ENCODE measurements at places on chromosomes 6 and 20.
A peak's percentile ranks its signal among the peaks of the same experiment; 100 is the strongest.

- no peak for DNase-seq
Observed at GRCh38 chr6:153357391-153357790, 226.3 kb upstream of the RGS17 start.

DNA sequence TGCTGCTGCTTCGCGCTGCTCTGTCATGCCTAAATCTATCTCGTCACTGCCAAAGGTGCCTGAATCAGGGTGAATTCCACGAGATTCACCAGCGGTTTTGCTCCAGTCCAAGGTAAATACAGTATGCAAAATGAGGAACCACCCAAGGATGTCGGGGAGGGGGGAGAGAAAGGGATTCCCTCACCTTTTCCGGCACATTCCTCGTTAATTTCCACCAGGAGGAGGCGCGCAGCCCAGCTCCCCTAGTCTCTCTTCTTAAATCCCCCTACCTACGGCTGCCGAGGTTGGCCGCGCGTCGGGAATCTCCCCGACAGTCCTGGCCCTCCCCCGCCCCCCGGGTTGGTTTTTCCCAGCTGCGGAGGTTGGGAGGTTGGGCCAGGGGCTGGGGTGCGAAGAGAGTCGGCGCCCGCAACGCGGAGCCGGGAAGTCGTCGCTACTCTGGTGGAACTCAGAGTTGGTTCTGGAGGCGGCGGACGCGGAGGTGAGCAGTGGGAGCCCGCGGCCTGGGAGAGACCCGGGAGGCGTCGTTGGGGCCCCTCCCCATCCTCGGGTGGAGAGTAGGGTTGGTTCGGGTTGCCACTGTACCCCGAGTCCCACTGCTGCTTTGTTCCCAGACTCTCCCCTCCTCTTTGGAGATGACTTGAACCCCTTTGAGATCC, at the start of gene TPBG:
Gene TPBG, plus strand, starts transcription at position 390 of the 659 bp plus-strand sequence. CDS start 1,145 bp downstream, outside the sequence.
- peak; percentile 9 for DNase-seq

DNA sequence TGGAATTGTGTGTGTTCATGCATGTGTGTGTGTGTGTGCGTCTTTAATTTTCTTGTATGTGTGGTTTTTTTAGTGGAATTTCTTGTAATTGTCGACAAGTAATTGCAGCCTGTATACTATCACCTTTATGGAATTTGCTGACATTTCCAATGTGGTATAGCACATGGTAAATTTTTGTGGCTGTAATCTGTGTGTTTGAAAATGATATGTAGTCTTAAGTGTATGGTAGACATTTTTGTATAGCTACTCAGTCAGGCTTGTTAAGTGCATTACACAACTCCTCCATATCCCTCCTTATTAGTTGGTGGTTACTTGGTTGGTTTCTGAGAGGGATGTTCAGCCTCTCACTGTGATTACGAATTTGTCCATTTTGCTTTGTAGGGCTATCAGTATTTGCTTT, 384.5 kb upstream of the HSF2 start:
- no peak for DNase-seq

GRCh38 chr6:119986934-119987549, 637.5 kb upstream of the MAN1A1 start:
- no peak for DNase-seq

- no peak for DNase-seq
Observed at GRCh38 chr6:11961923-11962322, 50.2 kb upstream of the HIVEP1 start.

DNA sequence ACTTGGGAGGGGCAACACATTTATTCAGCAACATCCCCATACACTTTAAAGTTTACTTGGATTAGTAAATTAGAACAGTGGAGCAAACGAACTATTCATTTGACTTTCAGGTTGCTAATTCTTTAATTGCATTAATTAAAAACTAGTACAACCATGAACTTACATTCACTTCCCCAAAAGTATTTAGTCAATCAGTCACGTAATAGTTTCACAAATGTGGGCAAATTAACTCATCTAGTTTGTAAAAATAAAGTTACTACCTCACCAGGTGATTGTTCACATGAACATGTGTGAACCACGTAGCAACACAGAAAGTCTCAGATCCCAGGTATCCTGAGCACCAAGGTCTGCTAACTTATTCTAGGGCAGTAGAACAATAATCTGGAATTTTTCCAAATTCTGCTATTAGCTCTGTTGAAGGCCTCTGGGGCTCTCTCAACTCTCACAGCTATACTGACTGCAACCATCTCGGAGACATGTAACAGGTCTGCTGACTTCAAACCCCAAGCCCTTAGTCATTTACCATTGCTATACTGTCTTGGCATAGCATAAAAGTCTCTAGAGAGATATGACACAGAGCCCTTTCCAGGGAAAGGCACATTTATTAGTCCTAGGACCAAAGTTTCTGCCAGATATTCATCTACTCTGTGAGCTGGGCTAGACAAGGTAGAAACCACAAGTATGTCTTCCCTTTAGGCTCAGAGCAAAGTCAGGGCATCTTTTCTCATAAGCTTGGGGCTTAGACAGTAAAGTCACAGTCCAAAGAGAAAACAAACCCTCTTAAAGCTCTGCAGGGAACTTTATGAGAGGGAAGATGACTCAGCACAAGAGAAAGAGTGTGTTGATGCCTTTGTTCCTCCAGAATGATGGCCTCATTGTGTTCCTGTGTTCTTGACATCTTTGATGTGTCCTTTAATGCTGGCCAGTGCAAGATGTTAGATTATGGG, 50.9 kb upstream of the CCDC28A start:
- DNase-seq: no peak

DNA sequence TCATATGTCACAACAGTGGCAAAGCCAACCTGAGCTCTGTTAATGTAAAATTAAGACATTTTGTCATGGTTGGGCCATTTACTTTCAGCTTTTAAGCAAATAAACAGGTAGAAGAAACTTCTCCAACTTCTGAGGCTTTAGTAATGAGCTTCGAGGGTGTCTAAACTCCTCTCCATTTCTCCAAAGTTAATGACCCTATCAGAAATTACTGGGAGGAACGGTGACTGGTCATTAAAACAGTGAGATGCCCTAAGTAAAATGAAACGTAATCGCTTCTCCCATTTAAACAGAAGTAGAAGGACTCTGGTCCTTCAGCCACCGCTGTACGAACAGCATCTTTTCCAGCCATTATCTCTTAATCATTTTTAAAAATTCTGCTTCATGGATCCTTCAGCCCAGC, 986.9 kb upstream of the MANEA start:
- no peak for DNase-seq

GRCh38 chr20:20333866-20334265, 34.0 kb upstream of the INSM1 start:
- DNase-seq: no peak

DNA sequence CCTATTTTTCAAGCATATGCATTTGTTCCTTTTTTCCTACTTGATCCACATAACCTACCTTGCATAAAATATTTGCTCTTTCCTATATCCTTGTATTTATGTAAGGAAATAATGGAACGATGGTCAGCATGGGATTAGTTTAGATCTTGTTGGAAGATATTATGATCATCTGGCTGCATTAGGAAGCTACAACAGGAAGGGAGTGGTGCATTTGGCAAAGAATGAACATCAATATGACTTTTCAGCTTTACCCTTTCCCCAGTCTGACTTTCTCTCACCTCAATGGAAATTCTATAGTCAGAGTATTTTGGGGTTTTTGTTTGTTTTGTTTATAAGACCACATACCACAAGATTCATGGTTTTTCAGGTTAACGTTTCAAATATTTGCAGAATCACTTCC, 66.0 kb downstream of the HS3ST5 start:
- DNase-seq: no peak

- no peak for DNase-seq
Observed at GRCh38 chr6:104689551-104690205, 170.0 kb downstream of the HACE1 start.

- peak; percentile 68 for DNase-seq
Observed at GRCh38 chr6:154733183-154733625, at the start of gene SCAF8. SCAF8 (plus strand) TSS chr6:154733416; CDS start chr6:154733901, 485 bp downstream.

GRCh38 chr20:50980851-50981713, 22.5 kb downstream of the MOCS3 start:
- DNase-seq: no peak

GRCh38 chr6:147177286-147177685, 26.9 kb upstream of the STXBP5 start:
- no peak for DNase-seq

Data from hypothalamus (tissue), 51 donors.